Ureter (tissue), 1 donor: ENCODE measurements at places on chromosomes 12 and 14. TPM values are rescaled to one million over a fixed set of nuclear protein-coding genes. Genes with fewer than 3 reads are reported as not detected.

Gene CEP170B
- 42.2 TPM for total RNA-seq

DNA sequence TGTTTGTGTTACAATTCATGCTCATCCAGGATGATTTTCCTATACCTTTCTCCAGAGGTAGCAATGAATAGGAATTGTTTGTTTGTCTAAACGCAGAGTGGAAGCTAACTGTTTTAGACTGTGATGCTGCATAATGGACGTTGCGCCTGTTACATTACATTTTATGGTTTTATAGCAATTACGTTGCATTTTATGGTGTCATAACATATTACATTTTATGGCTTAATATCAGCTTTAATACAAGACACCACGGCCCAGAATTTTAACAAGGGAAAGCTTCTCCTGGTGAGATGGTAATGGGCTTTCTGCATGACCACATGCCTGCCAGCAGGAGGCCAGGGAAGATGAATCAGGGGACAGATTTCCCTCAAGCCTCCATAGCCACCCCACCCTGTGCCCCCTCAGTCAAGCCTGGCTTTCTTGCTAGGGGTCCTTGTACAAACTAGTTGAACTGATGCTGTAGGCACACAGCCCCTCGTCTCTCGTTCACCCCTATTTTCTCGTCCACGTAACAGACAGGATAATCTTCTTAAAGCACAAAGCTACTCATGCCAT is 56.5 kb downstream of the HSPB8 start:
- no peak for DNase-seq

DNA sequence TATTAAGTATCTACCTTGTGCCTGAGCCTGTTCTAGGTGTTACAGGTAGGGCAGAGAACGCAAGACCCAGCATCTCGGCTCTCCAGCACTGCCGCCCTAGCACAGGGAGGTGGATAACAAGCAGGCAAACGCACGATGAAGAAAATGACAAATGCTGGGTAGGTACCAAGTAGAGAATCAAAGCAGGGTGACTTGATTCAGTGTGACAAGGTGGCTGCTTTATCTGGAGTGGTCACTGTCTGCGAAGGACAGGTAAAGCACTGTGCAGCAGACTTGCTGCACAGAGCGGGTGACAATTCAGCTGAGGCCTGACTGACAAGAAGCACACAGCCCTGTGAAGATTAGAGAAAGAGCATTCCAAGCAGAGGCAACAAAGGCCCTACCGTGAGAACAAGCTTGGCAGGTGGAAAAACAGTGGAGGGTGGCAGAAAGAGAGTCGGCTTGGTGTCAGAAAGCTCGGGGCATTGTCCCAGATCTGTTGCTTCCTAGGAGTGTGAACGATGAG is 12.9 kb downstream of the PRKCH start:
- no peak for DNase-seq

DNA sequence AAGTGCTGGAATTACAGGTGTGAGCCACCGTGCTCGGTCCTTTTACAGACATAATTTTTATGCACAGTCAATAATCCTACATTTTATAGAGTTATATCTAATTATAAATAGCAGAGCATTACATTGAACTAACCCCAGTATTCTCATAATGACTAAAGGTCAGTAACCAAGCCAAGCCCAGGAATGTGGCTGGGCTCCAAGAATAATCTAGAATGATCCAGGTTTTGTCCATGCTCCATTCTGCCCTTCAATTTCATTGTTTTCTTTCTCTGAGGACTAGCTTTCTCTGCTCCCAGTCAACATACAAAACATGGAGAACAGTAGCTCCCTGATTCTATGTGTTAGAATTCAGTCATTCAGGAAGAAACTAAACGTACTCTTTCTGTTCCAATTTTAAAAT is 92.1 kb upstream of the KRR1 start:
- DNase-seq = no peak
